ENCODE measurements at places on chromosomes 5 and 9. TPM values are rescaled to one million over a fixed set of nuclear protein-coding genes. Genes with fewer than 3 reads are reported as not detected.

SPINK4 gene
- not detected for total RNA-seq

DRD1 gene
- 0.89 TPM for total RNA-seq

LAMC3 gene
- 0.36 TPM for total RNA-seq

SHOC1 gene
- total RNA-seq, result not detected

FBN2 gene
- total RNA-seq, result 6.5 TPM

PCDHA11 gene
- 1.4 TPM for total RNA-seq

MTRR gene
- total RNA-seq, result 45.6 TPM

HTR1A gene
- not detected for total RNA-seq

PRKAA1 gene
- total RNA-seq, result 78.4 TPM

CYLC2 gene
- not detected for total RNA-seq

SCGB3A2 gene
- 1.0 TPM for total RNA-seq

PFDN1 gene
- total RNA-seq, result 42.7 TPM

HRH2 gene
- total RNA-seq, result 4.3 TPM

NIPAL4 gene
- 0.36 TPM for total RNA-seq

CLTB gene
- total RNA-seq, result 122 TPM

CFAP157 gene
- 0.80 TPM for total RNA-seq

MOB3B gene
- total RNA-seq, result 14.9 TPM

GBGT1 gene
- 23.2 TPM for total RNA-seq

GNA14 gene
- 8.0 TPM for total RNA-seq

CTXN3 gene
- total RNA-seq, result not detected

SYK gene
- 25.6 TPM for total RNA-seq

KCNV2 gene
- not detected for total RNA-seq

ANKRD31 gene
- total RNA-seq, result 0.53 TPM

SHROOM1 gene
- 33.3 TPM for total RNA-seq

PPP1R26 gene
- 13.9 TPM for total RNA-seq

PCDHB12 gene
- total RNA-seq, result 6.6 TPM

IFNA21 gene
- not detected for total RNA-seq

MEGF10 gene
- 8.2 TPM for total RNA-seq

ALDOB gene
- total RNA-seq, result not detected

NACC2 gene
- total RNA-seq, result 56.8 TPM

CDH18 gene
- 0.71 TPM for total RNA-seq

CDC20B gene
- total RNA-seq, result not detected

LHX6 gene
- total RNA-seq, result 11.5 TPM

ATP6V1G1 gene
- total RNA-seq, result 61.7 TPM

NR6A1 gene
- 3.3 TPM for total RNA-seq

DNM1 gene
- total RNA-seq, result 52.7 TPM

SLC34A3 gene
- total RNA-seq, result not detected

AJM1 gene
- 3.1 TPM for total RNA-seq

PKN3 gene
- 9.9 TPM for total RNA-seq

FOXD4 gene
- 0.45 TPM for total RNA-seq

TMEM203 gene
- total RNA-seq, result 25.6 TPM
